T-cell (primary cell): ENCODE measurements at places on chromosomes 5 and 9. TPM values are rescaled to one million over a fixed set of nuclear protein-coding genes. Genes with fewer than 3 reads are reported as not detected.

DNA sequence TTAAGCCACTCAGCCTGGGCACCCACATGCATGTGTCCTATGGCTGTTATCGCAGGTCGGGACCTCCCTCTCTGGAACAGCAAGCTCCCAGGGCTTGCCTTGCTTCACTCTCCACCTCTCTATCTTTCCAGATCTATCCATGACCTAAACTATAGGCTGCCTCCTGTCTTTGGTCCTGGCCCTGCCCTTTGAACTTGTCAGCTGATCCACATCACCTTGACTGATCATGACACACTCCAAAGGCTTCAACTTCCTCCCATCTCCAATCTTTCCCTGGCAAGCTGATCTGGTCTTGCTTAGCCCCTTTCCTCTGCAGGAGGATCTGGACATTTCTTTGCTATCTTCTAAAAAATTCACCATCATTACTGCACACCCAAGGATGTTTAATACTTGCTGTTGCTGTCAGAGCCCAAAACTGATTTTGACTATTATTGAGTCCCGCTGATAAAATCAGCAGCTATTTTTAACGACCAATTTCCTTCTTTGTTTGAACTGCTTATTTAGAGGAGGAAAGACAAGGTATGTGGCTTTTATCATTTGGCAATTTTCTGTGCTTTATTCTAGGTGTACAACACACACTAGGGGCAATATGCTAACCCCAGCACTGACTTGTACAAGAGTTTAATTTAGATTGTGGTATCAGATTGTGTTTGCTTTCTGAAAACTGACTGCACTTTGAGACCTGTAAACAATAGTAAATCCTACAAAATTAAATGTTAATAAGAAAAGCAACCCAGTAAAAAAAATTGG is 33.5 kb downstream of the CARTPT start:
- peaks cover 5% of the 10 kb centered on the region for H3K27me3 ChIP-seq
- peaks cover 2% of the 10 kb centered on the region for H3K4me1 ChIP-seq
- H3K36me3 ChIP-seq: no peaks in the 10 kb centered on the region
- H3K27ac ChIP-seq: no peak overlapping the region
- DNase-seq: no peak

DNA sequence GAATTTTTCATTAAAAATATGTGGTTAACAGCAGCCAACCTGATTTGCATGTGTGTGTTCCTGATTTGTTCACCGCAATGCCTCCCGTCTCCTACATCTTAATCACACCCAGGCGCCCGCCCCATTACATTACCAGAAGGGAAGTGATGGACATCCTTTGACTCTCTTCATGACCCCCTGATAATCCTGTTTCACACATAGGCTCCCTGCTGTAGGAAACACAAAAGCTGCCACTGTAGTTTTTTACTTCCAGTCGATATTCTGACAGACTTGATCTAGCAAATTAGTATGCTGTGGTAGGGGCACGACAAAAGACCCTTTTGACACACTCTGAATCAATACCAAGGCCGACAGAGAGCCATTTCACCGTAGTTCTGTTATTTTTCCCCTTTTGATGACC is 287.8 kb upstream of the ISL1 start:
- H3K36me3 ChIP-seq: no peaks in the 10 kb centered on the region
- no peak overlapping the region for H3K4me3 ChIP-seq
- H3K4me1 ChIP-seq: no peaks in the 10 kb centered on the region

- no peaks in the 10 kb centered on the region for H3K36me3 ChIP-seq
- no peak overlapping the region for H3K27ac ChIP-seq
- H3K4me1 ChIP-seq: no peaks in the 10 kb centered on the region
- peaks cover 9% of the 10 kb centered on the region for H3K27me3 ChIP-seq
- no peak for DNase-seq
These were observed 16.6 kb upstream of the TGFBI start for GRCh38 chr5:136012041-136012804.

DNA sequence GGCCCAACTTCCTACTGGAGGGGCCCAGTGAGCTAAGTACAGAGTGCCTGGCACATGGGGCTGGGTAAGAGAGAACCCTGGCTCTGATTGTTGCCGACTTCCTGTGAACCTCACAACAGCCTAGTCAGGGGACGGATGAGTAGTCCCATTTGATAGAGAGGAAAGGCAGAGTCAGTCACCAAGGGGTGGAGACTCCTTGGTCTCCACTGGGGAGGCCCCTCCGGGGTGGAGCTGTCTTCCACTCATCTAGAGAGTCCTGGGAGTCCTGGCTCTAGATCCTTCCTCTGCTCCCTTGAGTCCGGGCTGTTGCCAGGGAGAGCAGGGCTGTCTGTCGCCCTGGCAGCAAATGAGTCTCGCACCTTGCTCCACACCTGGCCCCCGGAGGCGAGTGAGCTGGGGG is 8.0 kb downstream of the GRK6 start:
- no peaks in the 10 kb centered on the region for H3K27me3 ChIP-seq
- no peak overlapping the region for H3K4me3 ChIP-seq
- peak overlapping the region; percentile 84 for H3K27ac ChIP-seq
- H3K36me3 ChIP-seq: peaks cover 88% of the 10 kb centered on the region
- H3K4me1 ChIP-seq: peaks cover 98% of the 10 kb centered on the region
- no peak for DNase-seq

DNA sequence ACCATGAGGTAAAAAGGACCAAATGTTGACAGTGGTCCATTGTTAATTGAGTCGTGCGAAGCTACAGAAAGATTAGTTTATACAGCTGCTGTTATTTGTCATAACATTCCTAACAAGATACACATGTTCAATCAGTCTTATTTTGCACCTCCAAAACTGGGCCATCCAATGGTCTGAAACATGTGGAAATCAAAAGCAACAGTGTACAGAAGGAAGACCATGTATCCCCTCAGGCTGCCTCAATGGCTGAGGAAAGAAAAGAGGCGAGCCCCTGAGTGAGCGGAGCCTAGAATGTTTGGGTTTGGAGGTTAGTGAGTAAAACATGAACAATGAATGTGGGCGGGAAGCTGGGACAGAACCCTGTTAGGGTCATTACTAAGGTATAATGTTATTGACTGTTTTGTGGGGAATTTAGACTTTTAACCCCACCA is 35.6 kb downstream of the NFIB start:
- DNase-seq: no peak
- no peaks in the 10 kb centered on the region for H3K27me3 ChIP-seq
- H3K4me1 ChIP-seq: no peaks in the 10 kb centered on the region
- no peak overlapping the region for H3K27ac ChIP-seq

DNA sequence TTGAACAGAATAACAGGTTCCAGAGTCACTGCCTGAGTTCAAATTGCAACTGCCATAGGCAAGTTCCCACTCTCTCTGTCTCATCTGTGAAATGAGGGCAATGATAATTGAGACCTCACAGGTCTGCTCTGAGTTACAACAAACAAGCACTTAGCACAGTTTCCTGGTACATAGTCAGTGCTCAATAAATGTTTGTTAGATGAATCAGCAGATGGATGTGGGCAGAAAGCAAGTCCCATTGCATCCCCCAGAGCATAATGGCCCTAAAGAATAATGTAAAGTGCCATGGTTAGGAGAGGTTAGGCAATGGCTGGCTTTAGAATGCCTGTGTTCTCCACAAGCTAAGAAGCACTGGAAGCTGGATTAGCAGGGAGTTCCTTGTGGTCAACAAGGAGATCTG is 136.5 kb upstream of the LARP1 start:
- H3K4me1 ChIP-seq: no peaks in the 10 kb centered on the region
- no peak for DNase-seq
- no peaks in the 10 kb centered on the region for H3K27me3 ChIP-seq
- no peaks in the 10 kb centered on the region for H3K36me3 ChIP-seq
- no peak overlapping the region for H3K4me3 ChIP-seq

GRCh38 chr5:55063220-55063863 is 39.1 kb upstream of the GZMA start:
- DNase-seq: no peak
- peaks cover 26% of the 10 kb centered on the region for H3K4me1 ChIP-seq
- no peak overlapping the region for H3K27ac ChIP-seq
- no peaks in the 10 kb centered on the region for H3K36me3 ChIP-seq
- H3K27me3 ChIP-seq: no peaks in the 10 kb centered on the region

DNA sequence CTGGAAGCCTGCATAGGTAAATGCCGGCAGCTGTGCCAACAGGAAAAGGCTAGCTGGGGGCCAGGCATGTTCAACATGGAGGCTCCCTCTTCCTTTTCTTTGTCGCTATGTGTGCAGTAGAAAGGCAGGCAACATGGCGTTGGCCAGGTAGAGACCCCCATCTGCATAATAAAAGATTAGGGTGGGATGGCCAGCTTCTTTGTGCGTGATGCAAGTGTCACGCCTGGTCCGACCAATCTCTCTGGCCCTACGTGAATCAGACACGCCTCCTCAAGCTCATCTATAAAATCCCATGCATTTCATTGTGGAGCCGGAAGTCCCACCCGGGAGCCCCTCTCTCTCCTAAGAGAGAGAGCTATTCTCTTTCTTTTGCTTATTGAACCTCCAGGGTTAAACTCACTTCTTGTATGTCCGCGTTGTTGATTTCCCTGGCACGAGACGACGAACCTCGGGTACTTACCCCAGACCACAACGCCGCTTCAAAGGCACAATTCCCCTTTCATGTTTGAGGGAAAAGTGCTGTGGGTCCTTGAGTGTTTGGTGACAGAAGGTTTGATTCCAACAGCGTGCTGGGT is 25.0 kb upstream of the C5orf47 start:
- H3K4me1 ChIP-seq: peaks cover 15% of the 10 kb centered on the region
- H3K27me3 ChIP-seq: no peaks in the 10 kb centered on the region
- no peak overlapping the region for H3K4me3 ChIP-seq
- peak; percentile 42 for DNase-seq

DNA sequence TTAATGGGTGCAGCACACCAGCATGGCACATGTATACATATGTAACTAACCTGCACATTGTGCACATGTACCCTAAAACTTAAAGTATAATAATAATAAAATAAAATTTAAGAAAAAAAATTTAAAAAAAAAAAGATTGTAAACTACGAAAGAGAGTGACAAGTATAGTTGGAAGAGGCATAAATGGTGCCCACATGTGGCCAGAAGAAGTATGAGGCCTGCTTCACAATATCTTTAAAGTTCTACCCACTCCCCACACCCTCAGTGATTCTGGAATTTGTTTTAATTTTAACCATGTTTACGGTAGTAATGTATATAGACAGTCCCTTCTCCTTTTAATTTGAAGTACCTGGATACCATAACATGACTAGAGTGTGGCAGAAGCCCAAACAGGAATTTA is 172.7 kb downstream of the CHSY3 start:
- H3K4me1 ChIP-seq: no peaks in the 10 kb centered on the region
- H3K4me3 ChIP-seq: no peak overlapping the region
- no peaks in the 10 kb centered on the region for H3K36me3 ChIP-seq
- H3K27ac ChIP-seq: no peak overlapping the region

- H3K4me1 ChIP-seq: no peaks in the 10 kb centered on the region
- no peaks in the 10 kb centered on the region for H3K36me3 ChIP-seq
- DNase-seq: no peak
- no peak overlapping the region for H3K4me3 ChIP-seq
These were observed 133.7 kb downstream of the NMUR2 start for GRCh38 chr5:152271420-152271819.

DNA sequence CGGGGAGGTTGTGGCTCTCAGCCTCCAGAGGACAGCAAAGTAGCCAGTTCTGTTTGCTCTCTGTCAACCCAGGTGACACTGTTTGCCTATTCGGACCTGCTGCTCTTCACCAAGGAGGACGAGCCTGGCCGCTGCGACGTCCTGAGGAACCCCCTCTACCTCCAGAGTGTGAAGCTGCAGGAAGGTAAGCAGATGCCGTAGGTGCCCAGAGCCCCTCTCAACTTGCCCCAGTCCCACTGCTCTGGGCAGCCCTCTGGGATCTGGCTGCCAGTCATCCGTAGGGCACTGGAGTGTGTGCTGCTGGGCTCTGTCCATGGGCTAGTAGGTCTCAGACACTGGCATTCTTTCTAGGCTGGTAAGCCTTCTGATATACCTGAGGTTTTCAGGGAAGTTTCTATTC is 59.3 kb downstream of the RGS3 start:
- H3K4me3 ChIP-seq: peak overlapping the region; percentile 32
- DNase-seq: no peak
- no peaks in the 10 kb centered on the region for H3K36me3 ChIP-seq

- no peaks in the 10 kb centered on the region for H3K4me1 ChIP-seq
- H3K36me3 ChIP-seq: no peaks in the 10 kb centered on the region
- no peak overlapping the region for H3K4me3 ChIP-seq
- DNase-seq: no peak
These were observed 347.8 kb upstream of the RGMB start for GRCh38 chr5:98425640-98426039.

- peaks cover 5% of the 10 kb centered on the region for H3K4me1 ChIP-seq
- no peak for DNase-seq
- H3K27me3 ChIP-seq: no peaks in the 10 kb centered on the region
- H3K27ac ChIP-seq: no peak overlapping the region
These were observed 4.9 kb upstream of the NXNL2 start for GRCh38 chr9:88530051-88530450.

- peaks cover 24% of the 10 kb centered on the region for H3K27me3 ChIP-seq
- peak overlapping the region; percentile 52 for H3K4me3 ChIP-seq
- peaks cover 5% of the 10 kb centered on the region for H3K4me1 ChIP-seq
- H3K36me3 ChIP-seq: no peaks in the 10 kb centered on the region
These were observed 855 bp downstream of the MCC start for GRCh38 chr5:113487416-113487780.

- no peak for DNase-seq
- no peak overlapping the region for H3K4me3 ChIP-seq
- no peaks in the 10 kb centered on the region for H3K36me3 ChIP-seq
- no peaks in the 10 kb centered on the region for H3K27me3 ChIP-seq
- H3K27ac ChIP-seq: no peak overlapping the region
- no peaks in the 10 kb centered on the region for H3K4me1 ChIP-seq
These were observed 390.2 kb downstream of the TLR4 start for GRCh38 chr9:118094387-118094786.

DNA sequence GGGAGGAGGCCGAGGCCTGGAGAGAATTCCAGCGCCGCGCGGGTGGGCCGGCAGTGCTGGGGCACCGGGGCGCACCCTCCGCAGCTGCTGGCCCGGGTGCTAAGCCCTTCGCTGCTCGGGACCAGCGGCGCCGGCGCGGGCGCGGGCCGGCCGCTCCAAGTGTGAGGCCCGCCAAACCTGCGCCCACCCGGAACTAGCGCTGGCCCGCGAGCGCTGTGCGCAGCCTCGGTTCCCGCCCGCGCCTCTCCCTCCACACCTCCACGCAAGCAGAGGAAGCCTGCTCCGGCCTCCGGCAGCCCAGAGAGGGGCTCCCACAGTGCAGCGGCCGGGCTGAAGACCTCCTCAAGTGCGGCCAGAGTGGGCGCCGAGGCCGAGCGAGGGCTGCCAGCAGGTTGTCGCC is 7.7 kb upstream of the SRFBP1 start:
- no peaks in the 10 kb centered on the region for H3K27me3 ChIP-seq
- H3K36me3 ChIP-seq: no peaks in the 10 kb centered on the region
- H3K27ac ChIP-seq: no peak overlapping the region

The DBH gene
- 0.28 TPM for total RNA-seq

The FOXI1 gene
- total RNA-seq: not detected

The IL31RA gene
- total RNA-seq: not detected

The TAF11L10 gene
- not detected for total RNA-seq

The PTGER4 gene
- 421 TPM for total RNA-seq

The HMCN2 gene
- total RNA-seq: 0.03 TPM

The REEP2 gene
- total RNA-seq: 0.38 TPM

The AK8 gene
- not detected for total RNA-seq

The ABCA1 gene
- 4.7 TPM for total RNA-seq

The PRKACG gene
- not detected for total RNA-seq

The CCDC171 gene
- total RNA-seq: 1.3 TPM
